ENCODE measurements at places on chromosomes 12 and 14.

DNA sequence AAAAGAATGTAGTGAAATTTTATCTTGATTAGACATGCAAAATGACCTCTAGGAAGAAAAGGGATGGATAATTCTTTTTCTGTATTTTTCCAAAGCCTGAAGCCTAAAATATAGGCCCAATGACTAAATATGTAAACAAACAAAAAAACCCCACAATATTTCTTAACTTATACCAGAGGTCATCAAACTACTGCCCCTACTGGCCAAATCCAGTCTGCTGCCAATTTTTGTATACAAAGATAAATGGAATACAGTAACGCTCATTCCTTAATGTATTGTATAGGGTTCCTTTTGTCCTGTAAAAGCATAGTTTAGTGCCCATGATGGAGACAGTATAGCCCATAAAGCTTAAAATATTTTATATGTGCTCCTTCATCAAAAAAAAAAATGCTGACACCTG is 145.7 kb upstream of the ALG10 start:
- no peak for DNase-seq
- no peaks in the 10 kb centered on the region for H3K27me3 ChIP-seq
- no peaks in the 10 kb centered on the region for H3K4me1 ChIP-seq
- no peaks in the 10 kb centered on the region for H3K36me3 ChIP-seq
- H3K4me3 ChIP-seq = no peak overlapping the region
- no peak overlapping the region for H3K27ac ChIP-seq

DNA sequence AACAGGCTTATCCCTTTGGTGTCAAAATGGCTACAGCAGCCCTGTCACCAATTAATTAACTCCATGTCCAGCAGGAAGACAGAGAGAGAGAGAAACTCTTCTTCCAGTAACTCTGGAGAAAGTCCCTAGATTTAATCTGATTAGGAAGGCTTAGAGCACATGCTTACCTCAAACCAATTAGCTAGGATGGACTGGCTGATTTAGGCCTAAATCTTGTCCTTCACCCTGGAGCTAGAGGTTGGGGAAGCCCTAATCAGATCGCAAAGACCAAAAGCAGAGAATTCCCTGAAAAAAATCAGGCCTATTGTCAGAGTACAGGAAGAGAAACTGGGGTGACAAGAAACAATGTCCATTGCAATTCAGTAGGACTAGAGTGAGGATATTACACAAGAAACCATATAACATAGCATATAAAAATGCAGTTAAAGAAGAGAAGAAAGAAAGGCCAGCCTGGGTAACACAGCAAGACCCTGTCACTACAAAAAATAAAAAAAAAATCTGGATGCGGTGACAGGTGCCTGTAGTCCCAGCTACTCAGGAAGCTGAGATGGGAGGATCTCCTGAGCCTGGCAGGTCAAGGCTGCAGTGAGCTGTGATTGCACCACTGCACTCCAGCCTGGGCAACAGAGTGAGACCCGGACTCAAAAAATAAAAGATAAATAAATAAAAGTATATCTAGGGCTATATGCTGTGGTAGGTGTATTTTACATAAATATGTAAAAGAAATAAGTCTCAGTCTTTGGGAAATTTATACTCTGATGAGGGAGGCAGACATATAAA is 34.9 kb upstream of the TUBA1A start:
- no peaks in the 10 kb centered on the region for H3K4me1 ChIP-seq
- no peaks in the 10 kb centered on the region for H3K36me3 ChIP-seq
- no peak overlapping the region for H3K27ac ChIP-seq
- H3K27me3 ChIP-seq = no peaks in the 10 kb centered on the region
- DNase-seq = no peak
- no peak overlapping the region for H3K4me3 ChIP-seq

DNA sequence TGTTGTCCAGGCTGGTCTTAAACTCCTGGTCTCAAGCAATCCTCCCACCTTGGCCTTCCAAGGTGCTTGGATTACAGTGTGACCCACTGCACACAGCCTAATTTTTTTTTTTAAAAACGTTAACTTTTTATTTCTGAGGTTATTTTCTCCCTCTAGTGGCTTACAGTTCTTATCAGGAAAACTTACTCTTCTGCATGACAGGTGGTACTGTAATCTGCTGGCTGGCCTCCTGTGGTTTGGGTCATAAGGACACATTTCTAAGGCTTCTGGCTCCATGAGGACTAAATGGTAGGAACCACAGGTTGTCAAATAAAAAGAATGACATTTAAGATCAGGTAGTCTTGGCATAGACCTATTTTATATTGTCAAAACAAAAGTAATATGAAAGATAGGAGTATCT is 7.7 kb upstream of the NCKAP1L start:
- no peak for DNase-seq
- H3K27ac ChIP-seq = no peak overlapping the region
- H3K27me3 ChIP-seq = peaks cover 10% of the 10 kb centered on the region
- H3K4me1 ChIP-seq = no peaks in the 10 kb centered on the region

DNA sequence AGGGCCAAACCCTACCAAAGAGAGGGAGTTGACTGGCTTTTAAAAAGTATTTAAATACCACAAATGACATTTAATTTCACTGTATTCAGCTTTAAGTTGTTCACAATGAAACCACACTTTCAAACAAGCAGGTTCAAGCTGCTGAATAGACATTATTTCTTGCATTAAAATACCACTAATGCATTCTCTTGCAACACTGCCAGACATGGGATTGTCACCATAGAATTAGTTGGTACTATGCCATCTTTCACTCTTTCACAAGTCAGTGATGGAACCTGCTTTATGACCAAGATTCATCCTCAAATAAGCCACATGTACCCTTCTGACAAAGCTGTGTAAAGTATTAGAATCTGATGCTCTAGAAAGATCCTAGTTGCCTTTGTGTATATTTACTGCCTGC is 239.4 kb downstream of the PAWR start:
- no peak overlapping the region for H3K27ac ChIP-seq
- no peak overlapping the region for H3K4me3 ChIP-seq
- H3K27me3 ChIP-seq = no peaks in the 10 kb centered on the region
- H3K36me3 ChIP-seq = no peaks in the 10 kb centered on the region
- DNase-seq = no peak
- H3K4me1 ChIP-seq = no peaks in the 10 kb centered on the region

DNA sequence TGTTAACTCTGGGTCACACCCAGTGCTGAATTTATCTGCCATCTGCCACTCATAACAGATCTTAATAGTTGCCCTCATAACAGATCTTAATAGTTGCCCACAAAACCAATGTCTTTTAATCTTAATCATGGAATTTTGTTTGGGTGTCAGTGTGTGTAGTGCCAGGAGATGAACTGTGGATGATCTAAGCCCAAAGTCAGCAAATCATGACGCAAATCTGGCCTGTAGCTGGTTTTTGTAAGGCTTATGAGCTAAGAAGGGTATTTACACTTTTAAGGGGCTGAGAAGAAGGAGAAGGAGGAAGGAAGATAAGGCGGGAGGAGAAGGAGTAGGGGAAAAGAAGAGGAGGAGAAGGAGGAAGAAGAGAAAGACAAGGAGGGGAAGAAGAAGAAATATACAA is 10.0 kb upstream of the IL26 start:
- H3K36me3 ChIP-seq = peaks cover 8% of the 10 kb centered on the region
- H3K27me3 ChIP-seq = no peaks in the 10 kb centered on the region
- peak overlapping the region; percentile 6 for H3K4me3 ChIP-seq

GRCh38 chr12:30828686-30829085 is 73.9 kb upstream of the CAPRIN2 start:
- no peaks in the 10 kb centered on the region for H3K4me1 ChIP-seq
- DNase-seq = no peak
- H3K36me3 ChIP-seq = no peaks in the 10 kb centered on the region
- no peak overlapping the region for H3K27ac ChIP-seq
- H3K27me3 ChIP-seq = peaks cover 27% of the 10 kb centered on the region
- no peak overlapping the region for H3K4me3 ChIP-seq

DNA sequence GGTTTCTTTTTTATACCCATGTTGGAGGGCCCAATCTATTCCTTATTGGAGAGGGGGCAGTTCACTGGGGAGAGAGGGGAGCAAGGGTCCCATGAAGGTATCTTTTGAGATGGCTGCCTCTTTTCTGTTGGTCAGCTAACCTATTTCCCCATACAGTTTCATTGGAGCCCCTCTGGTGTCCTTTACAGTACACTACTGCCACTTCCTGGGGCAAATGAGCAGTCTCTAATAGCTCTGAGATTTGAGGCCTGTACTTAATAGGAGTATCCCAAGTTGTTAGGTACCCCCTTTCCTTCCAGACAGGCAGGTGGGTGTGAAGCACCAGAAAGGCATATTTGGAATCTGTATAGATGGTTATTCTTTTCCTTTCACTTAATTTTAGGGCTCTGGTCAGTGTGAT is 41.3 kb upstream of the RNU6-8 start:
- no peak for DNase-seq
- H3K27ac ChIP-seq = no peak overlapping the region
- no peaks in the 10 kb centered on the region for H3K36me3 ChIP-seq
- no peaks in the 10 kb centered on the region for H3K4me1 ChIP-seq

DNA sequence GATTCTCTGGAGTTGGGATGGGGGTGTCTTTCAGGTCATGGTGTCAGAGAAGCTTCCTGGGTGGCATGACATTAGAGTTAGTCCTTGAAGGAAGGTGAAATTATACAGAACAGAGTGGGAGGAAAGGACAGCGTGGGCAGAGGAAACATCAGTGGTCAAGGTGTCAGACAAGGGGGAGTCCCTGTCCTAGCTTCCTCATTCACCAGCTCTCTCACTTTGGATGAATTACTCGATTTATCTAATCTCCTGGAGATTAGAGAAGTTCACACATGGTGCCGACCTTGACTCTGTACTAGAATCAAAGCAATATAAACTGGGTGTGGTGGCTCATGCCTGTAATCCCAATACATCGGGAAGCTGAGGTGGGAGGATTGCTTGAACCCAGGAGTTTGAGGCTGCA is 492.9 kb downstream of the VRK1 start:
- peaks cover 18% of the 10 kb centered on the region for H3K4me1 ChIP-seq
- no peak overlapping the region for H3K4me3 ChIP-seq
- no peak for DNase-seq
- H3K27ac ChIP-seq = no peak overlapping the region

DNA sequence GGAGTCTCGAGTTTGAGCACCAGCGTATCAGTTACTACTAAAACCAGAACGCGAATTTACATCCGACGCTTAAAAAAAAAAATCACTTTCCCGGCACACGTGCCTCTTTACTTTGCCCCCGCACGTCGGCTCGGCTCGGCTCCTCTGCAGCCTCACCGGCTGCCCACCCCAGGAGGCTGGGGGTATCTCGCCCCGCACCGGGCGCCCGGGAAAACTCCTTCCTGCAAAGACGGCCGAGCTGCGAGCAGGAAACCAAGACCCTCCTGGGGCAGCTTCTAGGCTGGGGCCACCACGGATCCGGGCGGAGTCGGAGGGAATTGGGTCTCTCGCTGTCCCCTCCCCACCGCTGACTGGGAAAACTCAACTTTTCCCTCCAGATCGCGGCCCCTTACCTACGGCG is 610 bp downstream of the VSIG10 start:
- no peak for DNase-seq
- H3K27me3 ChIP-seq = peaks cover 23% of the 10 kb centered on the region
- H3K36me3 ChIP-seq = no peaks in the 10 kb centered on the region
- peak overlapping the region; percentile 65 for H3K4me3 ChIP-seq
- no peak overlapping the region for H3K27ac ChIP-seq
- peaks cover 9% of the 10 kb centered on the region for H3K4me1 ChIP-seq

- H3K4me1 ChIP-seq = no peaks in the 10 kb centered on the region
- H3K27ac ChIP-seq = no peak overlapping the region
- no peak for DNase-seq
- H3K4me3 ChIP-seq = no peak overlapping the region
These were observed 222.3 kb upstream of the NAV3 start for GRCh38 chr12:77608271-77608824.

- H3K36me3 ChIP-seq = no peaks in the 10 kb centered on the region
- H3K4me3 ChIP-seq = no peak overlapping the region
- DNase-seq = peak; percentile 28
- no peak overlapping the region for H3K27ac ChIP-seq
- no peaks in the 10 kb centered on the region for H3K4me1 ChIP-seq
These were observed 29.2 kb downstream of the GALNT16 start for GRCh38 chr14:69288956-69289705.

GRCh38 chr12:111409403-111409779 is 3.7 kb downstream of the SH2B3 start:
- no peak for DNase-seq
- H3K4me3 ChIP-seq = peak overlapping the region; percentile 31
- H3K36me3 ChIP-seq = peaks cover 5% of the 10 kb centered on the region
- peaks cover 69% of the 10 kb centered on the region for H3K4me1 ChIP-seq
- peaks cover 3% of the 10 kb centered on the region for H3K27me3 ChIP-seq

DNA sequence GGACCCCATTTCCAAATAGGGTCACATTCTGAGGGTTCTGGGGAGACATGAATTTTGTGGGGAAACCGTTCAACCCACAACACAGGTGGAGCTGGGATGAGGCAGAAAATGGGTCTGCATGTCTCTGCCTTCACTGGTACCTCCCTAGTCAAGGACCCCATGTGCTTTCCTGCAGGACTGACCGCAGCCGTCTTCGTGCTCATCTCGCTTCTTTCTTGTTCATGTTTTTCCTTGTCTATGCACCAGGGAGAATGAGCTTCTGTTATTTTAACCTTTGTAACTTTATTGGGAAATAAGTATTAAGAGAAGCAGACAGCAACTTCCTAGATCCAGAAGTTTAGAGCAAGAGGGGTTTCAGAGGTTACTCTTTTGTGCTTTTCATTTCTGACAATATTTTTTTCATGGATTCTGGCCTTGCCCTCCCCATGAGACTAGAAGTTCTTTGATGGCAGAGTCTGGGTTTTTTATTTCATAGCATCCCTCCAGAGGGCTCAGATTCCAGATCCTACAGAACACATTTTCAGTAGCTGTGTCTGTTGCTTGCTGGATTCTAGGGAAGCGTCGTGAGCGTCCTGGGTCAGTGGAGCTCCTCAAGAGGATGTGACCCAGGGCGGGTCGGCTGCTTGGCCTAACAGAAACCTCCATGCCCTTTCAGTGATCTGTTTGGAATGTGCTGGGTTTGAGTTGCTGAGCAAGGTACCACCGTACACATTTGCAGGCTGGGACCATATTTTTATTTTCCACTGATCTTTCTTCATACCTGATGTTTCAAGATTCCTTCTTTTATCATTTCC is 104.2 kb downstream of the ADGRD1 start:
- no peaks in the 10 kb centered on the region for H3K36me3 ChIP-seq
- DNase-seq = no peak
- no peak overlapping the region for H3K27ac ChIP-seq
- H3K4me3 ChIP-seq = no peak overlapping the region
- H3K27me3 ChIP-seq = peaks cover 25% of the 10 kb centered on the region
- H3K4me1 ChIP-seq = peaks cover 9% of the 10 kb centered on the region

All from activated CD8-positive, alpha-beta memory T cell treated with anti-CD3 and anti-CD28 coated beads, Interleukin-2, amount 10 ng/mL, durations not matched to agents 7 days and 5 days (primary cell).